Colonic mucosa (tissue), 4 donors: ENCODE measurements at places on chromosomes 2 and 18.

DNA sequence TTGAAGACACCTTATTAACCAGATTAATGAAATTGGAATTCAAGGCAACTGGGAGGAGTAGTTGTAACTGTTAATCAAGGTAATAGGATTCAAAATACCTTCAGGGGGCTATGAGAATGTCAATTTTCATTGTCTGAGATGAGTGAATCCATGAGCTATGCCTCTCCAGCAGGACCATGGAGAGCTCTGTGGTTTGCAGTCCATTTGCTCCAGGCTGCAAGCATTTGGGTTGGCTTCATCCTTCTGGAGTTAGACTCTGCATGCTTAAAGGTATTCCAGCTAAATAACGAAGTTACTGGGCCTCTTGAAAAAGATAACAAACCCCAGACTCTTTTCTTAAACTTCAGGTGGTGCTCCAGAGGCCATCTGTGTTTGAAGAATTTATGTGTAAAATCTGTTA, 207.1 kb upstream of the SLC8A1 start:
- no peak for DNase-seq

- DNase-seq = no peak
These were observed 206.8 kb upstream of the TNP1 start for GRCh38 chr2:217066510-217067270.

GRCh38 chr2:105502625-105503334, 103.9 kb upstream of the FHL2 start:
- DNase-seq = no peak

DNA sequence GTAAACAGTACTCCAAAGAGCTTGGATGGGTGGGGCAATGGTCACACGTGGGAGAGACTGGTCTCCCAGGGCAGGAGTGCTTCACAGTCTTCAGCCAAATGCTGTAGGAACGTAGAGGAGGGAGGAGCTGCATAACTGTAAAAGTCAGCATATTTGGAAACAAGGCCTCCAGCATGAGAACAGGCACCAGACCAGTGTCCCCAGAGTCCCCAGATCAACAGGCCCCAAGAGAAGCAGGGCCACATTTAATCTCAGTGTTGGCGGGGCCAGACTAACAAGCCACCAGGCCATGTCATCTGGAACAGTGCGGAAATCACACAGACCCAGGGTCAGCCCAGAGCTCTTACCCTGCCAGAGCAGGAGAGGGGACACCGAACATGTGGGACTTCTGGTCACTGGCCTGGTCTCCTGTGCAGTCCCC, 63.2 kb downstream of the ADCY3 start:
- DNase-seq = no peak
